Fibroblast of skin of abdomen (primary cell): ENCODE measurements at places on chromosomes 2 and 18.

- peak; percentile 61 for DNase-seq
Observed at GRCh38 chr2:226548732-226549131, 250.9 kb downstream of the IRS1 start.

DNA sequence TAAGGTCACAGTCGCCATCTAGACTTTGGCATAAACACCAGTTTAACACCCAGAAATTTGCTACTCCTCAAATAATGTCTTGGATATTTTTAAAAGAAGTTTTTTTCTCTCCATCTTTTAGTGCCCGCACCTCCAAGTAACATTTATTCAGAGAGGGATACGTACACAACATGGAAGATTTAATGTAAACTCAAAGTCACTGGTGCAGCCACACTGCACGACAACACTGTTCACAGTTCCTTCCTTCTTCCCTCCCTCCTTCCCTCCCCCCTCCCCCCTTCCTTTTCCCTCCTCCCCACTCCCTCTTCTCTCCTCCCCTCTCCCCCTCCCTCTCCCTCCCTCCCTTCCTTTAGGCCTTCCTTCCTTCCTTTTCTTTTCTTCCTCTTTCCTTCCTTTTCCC lies 56.5 kb downstream of the NPPC start:
- no peak for DNase-seq

- peak; percentile 82 for DNase-seq
Observed at GRCh38 chr2:162197069-162197825, 45.2 kb upstream of the GCG start.

DNA sequence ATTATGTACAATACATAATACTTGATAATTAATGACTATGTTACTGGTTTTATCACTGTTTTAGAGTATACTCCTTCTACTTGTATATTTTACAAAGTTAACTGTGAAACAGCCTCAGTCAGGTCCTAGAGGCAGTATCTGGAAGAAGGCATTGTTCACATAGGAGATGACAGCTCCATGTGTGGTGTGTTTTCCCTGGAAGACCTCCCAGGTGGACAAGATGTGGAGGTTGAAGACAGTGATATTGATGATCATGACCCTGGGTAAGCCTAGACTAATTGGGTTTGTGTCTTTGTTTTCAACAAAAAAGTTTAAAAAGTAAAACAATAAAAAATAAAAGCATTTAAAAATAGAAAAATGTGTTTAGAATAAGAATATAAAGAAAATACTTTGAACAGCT lies 96.4 kb downstream of the TRIB2 start:
- DNase-seq: peak; percentile 26

GRCh38 chr18:76708722-76709353 lies 113.5 kb upstream of the ZNF236 start:
- no peak for DNase-seq

DNA sequence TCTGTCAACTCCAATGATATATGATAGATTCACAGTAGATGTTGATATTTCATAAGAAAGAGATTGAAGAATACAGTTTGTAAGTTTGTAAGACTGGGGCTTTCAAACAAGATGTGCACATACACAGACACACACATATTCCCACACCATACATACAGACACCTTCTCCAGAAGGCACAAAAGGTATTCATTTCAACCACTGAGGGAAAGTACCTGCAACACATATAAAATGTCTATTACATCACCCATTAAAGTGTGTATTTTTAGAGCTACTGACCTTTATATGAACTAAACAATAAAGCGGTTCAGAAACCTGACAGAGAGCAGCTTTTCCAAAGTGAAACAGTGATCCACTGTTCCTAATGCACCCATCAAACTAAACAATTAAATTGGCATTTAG lies 53.3 kb downstream of the CCDC148 start:
- DNase-seq: no peak

- no peak for DNase-seq
Observed at GRCh38 chr18:53254265-53254664, 914.3 kb downstream of the DCC start.

DNA sequence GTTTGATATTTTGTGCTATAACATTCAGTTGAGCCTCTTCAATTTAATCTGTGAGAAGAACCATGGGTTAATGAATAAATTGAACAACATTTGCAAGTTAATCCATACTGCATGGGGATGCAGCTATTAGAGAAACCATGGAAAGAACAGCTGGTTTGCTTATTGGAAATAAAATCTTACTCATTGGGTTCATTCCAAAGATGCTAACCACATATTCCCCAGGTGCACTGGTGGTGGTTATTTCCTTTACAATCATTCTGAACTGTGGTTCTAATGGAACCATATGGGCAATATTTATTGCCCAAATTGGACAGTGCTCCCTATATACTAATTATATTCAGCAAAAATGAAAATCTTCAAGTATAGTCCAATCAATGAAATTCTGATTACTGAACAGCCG lies 1200.4 kb upstream of the CDH2 start:
- DNase-seq: peak; percentile 6

GRCh38 chr18:13377496-13377895 lies 158.9 kb downstream of the LDLRAD4 start:
- DNase-seq: peak; percentile 19

GRCh38 chr2:229221641-229222040 lies 49.4 kb downstream of the PID1 start:
- DNase-seq: no peak

GRCh38 chr2:23383100-23383499 lies 1.9 kb upstream of the KLHL29 start:
- no peak for DNase-seq

DNA sequence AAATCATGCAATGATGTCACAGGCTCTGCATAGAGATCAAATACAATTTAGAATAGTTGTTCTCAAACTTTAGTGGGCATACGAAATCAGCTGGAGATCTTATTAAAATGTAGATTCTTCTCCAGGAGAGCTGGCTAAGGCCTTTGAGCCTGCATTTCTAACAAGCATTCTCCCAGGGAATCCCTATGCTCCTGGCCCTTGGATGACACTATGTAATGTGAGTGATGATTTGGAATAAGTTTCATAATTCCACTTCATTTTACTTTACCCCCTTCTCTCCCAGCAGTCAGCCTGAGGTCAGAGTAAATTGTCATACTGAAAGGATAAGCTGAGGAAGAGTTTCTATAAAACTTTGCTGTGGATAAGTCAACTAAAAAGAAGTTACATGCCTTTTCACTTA lies 189.1 kb downstream of the UBE2E3 start:
- DNase-seq: peak; percentile 32

GRCh38 chr2:176573612-176574483 lies 304.6 kb downstream of the MTX2 start:
- DNase-seq: no peak

DNA sequence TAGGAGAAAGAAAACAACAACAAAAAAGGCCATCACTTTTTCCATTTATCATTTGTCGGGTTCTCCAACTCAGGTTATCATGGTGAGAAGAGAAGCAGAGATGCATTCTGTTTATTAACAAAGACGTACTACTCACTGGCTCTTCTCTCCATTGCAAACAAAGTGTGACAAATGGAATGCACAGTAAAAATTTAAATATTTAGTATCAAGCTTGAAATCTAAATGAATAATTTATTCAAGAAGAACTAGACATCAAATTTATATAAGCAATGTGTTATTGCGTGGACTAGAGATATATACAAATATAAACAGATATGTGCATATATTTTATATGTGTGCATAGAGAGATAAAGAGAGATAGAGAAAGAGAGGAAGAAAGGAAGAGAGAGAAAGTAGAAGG lies 236.5 kb downstream of the DSEL start:
- DNase-seq: no peak

DNA sequence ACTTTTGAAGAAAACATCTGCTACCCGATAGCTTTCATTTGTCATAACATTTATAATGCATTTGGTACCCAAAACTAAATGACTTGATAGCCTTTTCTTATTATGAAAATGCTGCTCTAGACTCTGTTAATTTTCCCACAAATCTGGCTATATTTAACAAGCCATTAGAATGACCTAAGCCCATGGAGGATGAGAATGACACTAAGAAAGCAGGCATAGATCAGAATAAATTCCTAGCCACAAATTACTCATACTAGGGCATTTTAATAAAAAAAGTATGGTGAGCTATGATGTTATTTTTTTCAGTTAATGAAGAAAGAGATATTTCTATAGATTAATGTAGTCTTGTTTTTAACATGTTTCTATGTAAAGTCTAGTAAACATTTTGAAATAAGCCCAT lies 1728.3 kb downstream of the SUCLG1 start:
- peak; percentile 33 for DNase-seq

DNA sequence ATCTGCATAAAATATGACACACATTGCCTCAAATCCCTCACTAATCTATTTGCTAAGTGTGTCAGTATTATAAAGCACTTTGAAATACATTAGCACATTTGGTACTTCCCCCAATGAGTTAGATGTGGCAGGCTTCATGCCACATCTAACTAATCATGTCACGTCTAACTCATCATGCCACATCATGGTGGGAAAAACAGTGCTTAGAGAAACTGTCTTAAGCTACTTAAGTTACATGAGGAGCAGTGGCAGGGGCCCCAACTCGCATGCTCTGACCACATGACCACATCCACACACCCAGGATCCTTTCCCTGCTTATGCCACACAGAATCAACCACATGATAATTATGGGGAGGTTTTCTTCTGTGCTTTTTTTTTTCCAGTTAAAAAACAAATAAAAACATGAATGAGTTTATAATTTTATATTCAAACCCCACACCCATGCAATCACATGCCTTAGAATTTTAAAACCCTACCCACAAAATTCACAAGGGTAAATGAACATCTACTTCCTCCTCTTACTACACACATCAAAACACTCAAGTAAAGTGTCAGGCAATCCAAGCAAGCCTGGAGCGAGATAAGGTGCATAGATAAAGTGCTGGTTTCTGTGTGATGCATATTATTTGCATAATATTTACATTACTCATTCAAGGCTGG lies 1.6 kb downstream of the ABCA12 start:
- DNase-seq: no peak

- DNase-seq: no peak
Observed at GRCh38 chr2:25187729-25188350, 19.5 kb upstream of the POMC start.

- no peak for DNase-seq
Observed at GRCh38 chr2:69034122-69034521, 21.1 kb downstream of the ANTXR1 start.

DNA sequence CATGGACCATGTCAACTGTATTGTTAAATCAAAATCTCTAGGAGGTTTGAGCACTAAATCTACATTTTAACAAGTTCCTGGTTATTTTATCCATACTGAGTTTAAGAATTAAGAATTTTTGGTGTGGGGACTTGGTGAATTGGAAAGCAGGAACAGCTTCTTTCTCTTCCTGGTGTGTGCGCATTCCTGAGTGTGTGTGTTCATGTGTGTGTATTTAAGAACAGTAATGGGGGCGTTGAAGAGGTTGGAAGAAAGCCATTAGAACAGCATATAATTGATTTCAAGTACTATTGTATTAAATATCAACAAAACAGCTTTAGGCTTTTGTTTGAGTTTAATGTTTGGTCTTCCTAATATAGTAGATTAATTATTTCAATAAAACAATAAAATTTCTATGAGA lies 801.3 kb upstream of the ID2 start:
- DNase-seq: peak; percentile 41

DNA sequence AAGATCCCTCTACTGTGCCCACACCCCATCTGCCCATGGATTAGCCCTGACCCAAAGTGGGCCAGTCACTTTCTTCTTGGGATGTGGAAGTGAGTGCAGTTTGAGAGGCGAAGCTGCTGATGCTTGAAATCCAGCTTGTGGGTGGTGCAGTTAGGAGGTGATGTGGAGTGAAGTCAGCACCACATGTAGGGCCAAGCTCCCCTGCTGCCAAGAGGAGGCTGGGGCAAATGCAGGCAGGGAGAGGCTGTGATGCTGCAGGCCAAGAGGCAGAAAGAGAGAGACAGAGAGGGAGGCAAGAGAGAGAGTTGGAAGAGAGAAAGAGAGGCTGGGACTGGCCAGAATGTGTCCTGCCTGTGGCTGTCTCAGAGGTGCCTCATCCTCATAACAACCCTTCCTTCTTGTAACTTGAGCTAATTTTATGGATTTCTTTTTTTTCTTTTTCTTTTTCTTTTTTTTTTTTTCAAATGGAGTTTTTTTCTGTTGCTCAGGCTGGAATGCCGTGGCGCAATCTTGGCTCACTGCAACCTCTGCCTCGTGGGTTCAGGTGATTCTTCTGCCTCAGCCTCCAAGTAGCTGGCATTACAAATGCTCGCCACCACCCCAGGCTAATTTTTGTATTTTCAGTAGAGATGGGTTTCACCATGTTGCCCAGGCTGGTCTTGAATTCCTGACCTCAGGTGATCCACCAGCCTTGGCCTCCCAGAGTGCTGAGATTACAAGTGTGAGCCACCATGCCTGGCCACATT lies 35.3 kb upstream of the CAB39 start:
- DNase-seq: no peak

DNA sequence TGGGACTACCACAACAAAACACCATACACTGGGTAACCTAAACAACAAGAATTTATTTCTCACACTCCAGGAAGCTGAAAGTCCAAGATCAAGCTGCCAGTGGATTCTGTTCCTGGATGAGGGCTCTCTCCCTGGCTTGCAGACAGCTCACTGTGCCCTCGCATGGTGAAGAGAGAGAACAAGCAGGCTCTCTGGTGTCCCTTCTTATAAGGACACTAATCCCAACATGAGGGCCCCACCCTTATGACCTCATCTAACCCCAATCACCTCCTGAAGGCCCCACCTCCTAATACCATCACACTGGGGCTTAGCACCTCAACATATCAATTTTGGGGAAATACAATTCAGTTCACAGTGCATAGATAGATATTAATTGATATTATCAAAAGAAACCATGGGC lies 83.5 kb downstream of the BIN1 start:
- no peak for DNase-seq

- no peak for DNase-seq
Observed at GRCh38 chr2:204264621-204265140, 280.6 kb upstream of the PARD3B start.

- no peak for DNase-seq
Observed at GRCh38 chr2:203880557-203881125, 13.1 kb downstream of the CTLA4 start.

DNA sequence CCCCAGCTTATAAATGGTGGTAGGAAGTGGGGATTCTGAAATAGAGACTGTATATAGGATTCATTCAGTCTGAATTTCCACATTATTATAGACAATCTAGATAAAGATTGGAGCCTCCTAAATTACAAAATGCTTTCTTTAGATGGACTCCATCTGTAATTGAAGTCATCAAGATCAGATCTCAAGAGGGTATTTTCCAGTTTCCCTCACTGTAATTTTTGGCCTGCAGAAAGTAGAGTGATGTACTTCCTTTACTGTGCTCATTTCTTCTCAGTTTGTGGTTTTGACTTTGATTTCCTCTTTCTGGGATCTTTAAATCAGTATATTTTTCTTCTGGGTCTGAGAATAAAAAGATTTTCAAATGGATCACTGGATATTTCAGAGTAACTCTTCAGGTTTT lies 7.2 kb downstream of the BABAM2 start:
- no peak for DNase-seq

GRCh38 chr18:3046216-3046808 lies 33.4 kb upstream of the LPIN2 start:
- DNase-seq: no peak

DNA sequence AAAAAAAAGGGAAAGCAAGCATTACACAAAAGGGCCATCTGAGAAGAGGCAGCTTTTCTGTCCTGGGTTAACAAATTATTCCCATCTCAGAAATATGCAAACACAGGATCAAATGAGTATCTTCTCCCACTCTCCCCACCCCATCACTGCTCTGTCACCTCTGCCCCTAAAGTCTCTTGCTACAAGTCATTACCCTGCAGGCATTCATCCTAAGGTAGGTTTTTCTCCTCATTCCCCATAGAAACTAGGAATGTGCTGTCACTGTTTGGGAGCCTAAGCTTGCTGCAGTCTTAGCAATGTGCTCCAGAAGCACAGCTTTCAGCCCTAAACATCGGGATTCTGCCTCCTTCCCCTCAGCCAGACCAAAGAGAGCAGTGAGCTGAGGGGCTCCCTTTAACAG lies 3.6 kb downstream of the LRRTM1 start:
- DNase-seq: no peak
